ENCODE measurements at places on chromosomes 16 and 17.

DNA sequence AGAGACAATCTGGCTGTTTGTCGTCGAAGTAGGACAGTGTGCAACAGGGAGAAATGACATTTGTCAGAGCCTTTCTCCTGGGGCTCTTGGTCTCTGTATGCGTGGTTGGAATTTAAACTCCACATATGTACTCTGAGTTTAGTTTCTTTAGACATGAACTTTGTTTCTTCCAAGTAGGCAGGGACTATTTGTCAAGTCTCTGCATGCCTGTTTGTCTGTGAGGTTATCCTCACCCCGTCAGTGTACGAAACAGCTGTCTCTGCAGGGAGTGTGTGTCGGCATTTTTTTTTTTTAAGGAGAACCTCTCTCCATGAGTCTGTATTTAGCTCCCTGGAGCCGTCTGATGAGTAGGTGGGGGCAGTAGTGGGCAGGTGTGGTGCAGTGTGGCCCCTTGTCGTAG is 29.7 kb downstream of the NDEL1 start:
- DNase-seq = no peak

DNA sequence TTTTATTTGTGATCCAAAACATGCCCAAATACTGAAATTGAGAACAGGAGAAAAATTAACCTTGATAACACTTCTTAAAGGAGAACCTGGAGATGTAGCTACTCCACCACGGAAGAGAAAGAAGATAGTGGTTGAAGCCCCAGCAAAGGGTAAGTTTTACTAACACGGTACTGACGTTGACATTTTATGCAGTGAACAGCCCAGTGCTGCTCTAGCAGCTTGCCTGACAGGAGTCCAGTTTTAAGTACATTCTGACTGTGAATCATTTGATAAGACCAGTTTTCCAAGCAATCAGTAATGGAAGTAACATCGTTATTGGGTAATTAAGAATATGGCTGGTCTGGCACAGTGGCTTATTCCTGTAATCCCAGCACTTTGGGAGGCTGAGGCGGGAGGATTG is 6.5 kb downstream of the ORC6 start:
- DNase-seq = no peak

DNA sequence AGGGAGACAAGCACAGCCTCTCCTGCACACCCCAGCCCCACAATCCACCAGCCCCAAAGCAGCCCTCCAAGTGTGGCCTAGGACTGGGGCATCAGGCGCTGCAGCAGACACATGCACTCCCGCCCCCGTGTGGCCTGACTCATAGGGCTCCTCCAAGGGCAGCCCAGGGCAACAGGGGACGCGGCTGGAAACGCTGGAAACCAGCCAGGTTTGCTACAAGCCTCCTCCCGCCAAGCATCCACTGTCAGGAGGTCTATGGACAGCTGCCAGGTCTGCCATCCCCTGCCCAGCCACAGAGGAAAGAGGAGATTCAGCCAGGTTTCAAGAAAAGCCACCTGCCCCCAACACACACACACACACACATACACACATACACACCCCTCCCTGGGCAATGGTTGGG is 25.8 kb downstream of the SRCIN1 start:
- no peak for DNase-seq

DNA sequence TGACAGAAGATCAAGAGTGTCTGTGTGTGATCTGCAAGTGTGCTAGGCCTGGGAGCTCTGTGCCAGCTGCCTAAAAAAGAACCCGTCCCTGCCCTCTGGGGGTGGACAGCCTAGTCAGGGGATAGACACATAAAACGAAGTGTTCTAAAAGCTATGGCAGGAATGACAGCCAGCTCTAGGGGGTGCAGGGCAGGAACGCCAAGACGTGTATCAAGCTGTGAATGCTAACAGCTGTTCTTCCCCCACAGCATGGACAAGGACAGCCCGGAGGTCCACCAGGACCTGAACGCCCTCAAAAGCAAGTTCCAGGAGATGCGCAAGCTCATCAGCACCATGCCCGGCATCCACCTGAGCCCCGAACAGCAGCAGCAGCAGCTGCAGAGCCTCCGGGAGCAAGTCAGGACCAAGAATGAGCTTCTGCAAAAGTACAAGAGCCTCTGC is 5.1 kb downstream of the RASD1 start:
- DNase-seq = no peak

GRCh38 chr17:69375229-69375628 is 39.3 kb upstream of the MAP2K6 start:
- no peak for DNase-seq

DNA sequence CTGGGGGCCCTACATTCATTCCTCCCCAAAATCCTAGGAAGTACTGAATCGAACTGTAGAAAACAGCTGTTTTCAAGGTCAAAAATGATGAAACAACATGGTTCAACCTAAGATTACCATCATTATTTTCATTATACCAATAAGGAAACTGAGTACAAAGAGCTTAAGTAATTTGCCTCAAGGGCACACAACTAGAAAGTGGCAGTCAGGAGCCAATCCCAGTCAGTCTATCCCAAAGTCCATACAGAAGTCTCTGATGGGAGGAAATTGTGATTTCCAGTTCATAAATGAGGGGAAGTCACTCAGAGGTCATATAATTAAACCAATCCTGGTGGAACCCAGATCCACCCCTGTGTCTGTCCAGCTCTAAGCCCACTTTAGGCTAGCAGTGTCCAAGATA is 8.4 kb downstream of the LPO start:
- DNase-seq = no peak

GRCh38 chr17:9982159-9982558 is 77.1 kb upstream of the RCVRN start:
- DNase-seq = peak; percentile 38

DNA sequence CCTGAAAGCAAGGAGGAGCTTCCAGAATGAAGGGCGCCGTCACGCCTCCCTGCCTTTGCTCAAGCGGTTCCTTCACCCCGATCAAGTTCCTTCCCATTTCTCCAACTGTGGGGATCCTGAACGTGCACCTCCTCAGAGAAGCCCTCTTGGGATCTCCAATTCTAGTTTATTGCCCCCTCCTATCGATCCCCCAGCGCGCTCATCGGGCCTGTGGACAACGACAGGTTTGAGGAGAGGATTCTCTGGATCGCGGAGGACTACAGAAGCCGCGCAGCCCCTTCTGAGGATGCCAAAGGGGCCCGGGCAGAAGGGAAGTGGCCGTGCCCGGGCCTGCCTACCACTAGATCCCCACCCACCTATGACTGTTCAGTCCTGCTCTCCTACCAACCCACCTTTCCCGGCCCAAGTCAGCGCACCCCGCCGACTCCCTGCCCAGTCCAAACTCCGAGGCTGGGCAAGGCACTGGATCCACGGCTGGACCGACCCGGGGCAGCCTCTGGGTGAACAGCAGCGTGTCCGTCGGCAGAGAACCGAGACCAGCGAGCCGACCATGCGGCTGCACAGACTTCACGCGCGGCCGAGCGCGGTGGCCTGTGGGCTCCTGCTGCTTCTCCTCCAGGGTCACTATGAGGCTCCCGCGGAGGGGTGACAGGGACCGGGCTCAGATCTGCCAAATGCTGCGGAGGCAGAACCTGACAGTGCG is 12.8 kb upstream of the CES3 start:
- DNase-seq = no peak

DNA sequence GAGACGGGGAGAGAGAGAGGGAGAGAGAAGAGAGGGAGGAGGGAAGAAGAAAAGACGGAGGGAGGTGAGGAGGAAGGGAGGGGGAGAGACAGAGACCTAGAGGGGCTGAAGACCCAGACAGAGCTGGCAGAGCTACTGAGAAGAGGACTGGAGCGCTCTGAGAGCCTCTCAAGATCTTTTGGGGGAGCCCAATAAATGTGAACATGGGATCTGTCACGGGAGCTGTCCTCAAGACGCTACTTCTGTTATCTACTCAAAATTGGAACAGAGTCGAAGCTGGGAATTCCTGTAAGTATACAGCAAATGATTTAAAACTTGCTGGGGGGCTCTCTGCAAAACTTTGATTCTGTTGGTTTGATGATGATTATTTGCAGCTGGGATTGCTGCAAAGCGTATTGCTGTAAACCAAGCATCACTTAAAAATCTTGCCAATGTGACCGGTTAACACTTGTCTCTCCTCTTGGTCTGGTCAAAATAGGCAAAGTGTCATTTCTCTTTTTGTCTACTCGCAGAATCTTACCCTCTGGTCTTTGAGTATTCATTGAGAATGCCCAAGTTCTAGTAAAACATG is 344 bp downstream of the CNTNAP4 start:
- no peak for DNase-seq

GRCh38 chr16:15704545-15704987 is 54.5 kb downstream of the NDE1 start:
- DNase-seq = no peak

DNA sequence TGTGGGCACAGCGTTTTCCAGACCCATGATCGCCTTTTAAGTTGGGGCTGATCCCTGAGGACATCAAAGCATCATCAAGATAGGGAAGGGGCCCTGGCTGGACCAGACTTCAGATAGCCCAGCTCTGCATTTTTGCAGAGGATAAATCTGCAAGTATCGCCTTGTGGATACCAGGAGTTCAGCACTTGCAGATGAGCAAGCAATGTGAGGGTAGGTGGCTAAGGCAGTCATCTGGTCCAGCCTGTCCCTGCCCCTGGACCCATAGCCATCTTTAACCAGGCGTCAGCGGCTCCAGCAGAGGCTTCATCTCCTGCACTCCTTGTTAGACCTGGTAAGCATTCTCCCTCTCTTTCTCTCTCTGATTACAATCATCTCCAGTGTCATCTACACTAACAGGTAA is 9.0 kb upstream of the MRPS23 start:
- no peak for DNase-seq

DNA sequence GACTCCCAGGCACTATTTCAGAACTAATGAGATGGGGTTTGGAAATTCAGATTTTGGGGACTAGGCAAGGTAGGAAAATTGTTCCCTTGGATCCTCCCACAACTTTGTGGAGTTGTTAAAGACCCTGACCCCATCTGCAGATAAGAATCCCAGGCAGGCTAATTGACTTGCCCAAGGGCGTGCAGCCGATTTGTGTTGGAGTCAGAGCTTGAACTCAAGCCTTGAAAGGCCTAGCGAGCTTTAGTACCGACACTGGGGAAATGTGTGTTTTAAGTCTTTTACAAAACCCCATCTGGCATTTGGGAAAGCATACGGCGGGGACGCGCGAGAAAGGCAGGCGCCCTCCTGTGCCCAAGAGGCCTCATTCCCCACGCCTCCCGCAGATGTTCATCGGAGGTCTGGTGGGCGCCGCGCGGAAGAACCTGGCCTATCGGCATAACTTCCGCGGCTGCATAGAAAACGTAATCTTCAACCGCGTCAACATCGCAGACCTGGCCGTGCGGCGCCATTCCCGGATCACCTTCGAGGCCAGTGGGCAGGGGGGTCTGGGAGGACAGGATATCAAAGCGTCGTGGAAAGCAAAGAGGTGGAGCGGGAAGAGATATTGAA is 4.3 kb downstream of the CNTNAP1 start:
- DNase-seq = no peak

GRCh38 chr17:60090417-60090816 is 11.7 kb upstream of the HEATR6 start:
- DNase-seq = no peak

DNA sequence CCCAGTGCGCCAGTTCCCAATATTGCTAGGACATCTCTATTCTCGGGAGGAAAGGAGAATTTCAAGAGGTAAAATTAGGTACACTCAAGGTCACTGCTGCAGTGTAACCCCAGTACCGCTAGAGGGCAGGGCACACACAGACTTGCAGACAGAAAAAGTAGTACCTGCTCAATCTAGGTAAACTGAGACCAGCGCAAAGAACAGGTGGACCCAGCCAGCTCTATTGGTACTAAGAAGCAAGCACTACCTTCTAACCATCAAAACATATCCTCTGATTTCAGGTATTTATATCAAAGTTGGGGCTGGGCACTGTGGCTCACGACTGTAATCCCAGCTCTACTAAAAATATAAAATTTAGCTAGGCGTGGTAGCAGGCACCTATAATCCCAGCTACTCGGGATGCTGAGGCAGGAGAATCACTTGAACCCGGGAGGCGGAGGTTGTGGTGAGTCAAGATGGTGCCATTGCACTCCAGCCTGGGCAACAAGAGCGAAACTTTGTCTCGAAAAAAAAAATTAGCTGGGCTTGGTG is 3.6 kb upstream of the WDR81 start:
- no peak for DNase-seq

- no peak for DNase-seq
Observed at GRCh38 chr16:28165598-28165997, 46.2 kb downstream of the XPO6 start.

GRCh38 chr17:50301891-50302584 is 27.8 kb downstream of the TMEM92 start:
- no peak for DNase-seq

DNA sequence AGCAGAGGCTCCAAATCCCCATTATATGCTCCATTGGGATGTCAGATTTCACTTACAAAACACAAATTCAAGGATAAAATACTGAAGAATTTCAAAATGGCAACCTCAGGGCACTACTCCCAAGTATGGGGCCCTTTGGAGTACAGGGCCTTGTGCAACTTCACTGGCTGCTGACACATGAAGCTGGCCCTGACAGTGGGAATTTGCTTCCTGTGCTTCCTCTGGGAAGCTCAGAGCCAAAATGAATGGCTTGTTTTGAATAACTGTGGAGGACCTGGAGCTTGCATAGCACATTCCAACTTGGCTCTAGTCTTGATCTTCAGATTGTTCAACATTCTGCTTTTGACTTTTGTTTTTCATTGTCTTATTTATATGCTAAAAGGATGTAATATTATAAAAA is 52.3 kb upstream of the HNF1B start:
- no peak for DNase-seq

DNA sequence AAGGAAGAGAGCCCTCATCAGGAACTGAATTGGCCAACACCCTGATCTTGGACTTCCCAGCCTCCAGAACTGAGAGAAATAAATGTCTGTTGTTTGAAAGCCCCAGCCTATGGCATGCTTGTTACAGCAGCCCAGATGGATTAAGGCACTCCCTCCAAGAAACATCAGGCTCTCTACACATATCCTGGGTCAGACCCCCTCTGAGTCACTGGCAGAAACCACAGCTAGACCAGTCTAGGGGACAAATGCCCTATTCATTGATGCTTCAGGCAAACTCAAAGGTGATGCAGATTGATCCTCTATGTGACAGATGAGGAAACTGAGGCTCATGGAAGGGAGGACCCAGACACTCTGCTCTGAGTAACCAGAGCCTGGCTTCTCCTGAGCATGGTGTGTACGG is 116.8 kb downstream of the WSCD1 start:
- DNase-seq = no peak

Data from cerebellar nuclear complex (tissue), 1 donor.